HFFc6 (cell line): ENCODE measurements at places on chromosomes 7 and 10.

DNA sequence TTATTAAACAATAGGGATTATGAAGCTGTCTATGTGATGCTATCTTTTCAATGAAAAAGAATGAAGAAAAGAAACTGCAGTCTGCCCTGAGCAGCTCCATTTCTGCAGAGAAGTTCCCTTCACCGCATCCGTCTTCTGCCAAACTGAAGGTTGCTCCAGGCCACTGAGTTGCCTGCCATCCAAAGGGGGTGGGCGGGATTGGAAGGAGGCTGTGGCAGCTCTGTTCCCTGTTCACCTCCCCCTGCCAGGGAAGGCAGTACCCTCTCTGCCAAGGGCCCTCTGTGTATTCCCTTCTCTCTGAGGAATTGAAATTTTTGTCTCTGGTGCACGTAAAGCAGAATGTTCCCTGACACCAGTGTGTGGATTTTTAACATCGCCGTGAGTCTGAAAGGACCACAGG is 243.1 kb upstream of the GHITM start:
- no peak for DNase-seq

DNA sequence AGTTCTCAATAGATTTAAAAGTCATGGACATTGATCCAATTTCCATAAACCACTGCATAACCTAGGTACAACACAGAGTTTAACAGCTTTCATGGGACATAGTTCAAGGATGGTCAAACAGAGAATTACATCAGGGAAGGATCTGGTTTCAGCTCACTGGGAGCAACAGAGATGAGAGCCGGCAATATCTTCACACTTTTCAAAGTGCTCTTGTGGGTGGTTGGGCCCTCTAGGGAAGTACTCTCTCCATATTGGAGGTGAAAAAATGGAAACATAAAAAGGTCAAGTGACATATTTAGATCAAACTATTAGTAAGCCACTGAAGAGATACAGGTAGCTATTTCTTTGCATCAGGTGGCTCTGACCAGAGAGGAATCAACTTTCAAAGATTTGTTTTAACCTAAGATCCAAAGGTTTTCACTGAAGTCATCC is 61.8 kb upstream of the LRRN3 start:
- DNase-seq: no peak

- no peak for DNase-seq
Observed at GRCh38 chr7:6422926-6423632, 24.7 kb downstream of the DAGLB start.

- DNase-seq: no peak
Observed at GRCh38 chr7:31695859-31696614, 9.0 kb downstream of the PPP1R17 start.

DNA sequence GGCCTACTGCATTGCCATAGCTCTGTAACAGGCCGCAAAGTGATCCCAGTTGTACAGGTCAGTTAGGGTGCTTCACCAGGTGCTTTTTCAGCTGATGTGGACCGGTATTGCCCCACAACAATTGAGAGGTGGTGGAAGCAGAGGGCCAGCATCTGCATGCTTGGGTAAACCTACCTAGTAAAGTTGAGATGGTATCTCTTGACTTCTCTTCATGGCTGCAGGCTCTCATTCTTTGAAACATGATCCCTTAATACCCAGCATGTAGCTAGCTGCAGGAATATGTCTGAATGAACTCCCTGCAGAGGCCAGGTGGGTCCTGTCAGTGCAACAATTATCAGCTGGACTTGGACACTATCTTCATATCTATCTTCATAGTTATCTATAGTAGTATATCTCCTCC is 60.7 kb upstream of the CCDC6 start:
- DNase-seq: no peak

DNA sequence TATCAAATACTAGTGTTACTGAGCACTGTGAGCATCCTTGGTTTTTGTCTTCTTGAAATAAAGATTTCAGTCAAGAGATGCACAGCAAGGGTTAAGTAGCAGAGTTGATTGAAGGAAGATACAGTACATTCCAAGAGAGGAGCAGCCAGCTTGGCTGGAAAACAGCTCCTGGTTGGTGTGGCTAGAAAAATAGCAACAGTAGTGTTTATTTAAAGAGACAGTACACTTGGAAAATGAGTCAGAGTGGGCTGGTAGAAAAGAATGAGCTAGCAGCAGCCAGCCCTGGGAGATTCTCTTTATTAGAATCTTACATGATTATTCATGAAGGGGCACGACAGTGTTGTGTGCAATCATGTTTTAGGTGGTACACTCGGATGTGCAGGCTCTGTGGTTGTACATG is 1016.4 kb upstream of the SORCS1 start:
- no peak for DNase-seq

- DNase-seq: no peak
Observed at GRCh38 chr7:15007507-15007906, 105.0 kb upstream of the DGKB start.

DNA sequence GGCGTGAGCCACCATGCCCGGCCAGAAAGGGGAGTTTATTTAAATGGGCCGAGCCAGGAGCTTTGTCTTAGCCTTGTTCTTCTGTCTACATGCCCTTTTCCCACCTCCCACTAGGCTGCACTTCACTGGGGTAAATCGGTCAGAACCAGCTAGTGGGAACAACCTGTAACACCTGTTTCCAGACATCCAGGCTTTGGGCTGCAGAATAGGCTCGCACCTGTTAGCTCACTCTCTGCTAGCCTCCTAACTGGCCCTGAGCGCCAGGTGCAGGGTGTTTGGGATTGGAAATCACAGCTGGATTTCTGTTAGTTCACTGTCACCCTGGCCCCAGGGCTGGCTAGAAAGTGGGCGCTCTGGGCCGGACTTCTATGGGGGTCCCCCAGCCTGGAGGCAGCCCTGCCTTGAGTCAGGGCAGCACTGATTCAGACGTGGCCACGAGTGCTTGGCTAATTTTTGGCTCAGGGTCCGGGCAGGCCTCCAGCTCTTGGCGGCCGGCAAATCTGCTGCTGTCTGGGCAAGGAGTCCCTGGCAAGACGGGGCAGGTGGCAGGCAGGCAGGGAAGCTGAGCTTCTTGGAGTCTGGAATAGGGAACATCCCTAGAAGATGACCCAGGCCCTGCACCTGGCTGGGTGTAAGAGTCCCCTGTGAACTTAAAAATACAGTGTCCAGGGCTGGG is 48.6 kb downstream of the GTF2IRD1 start:
- no peak for DNase-seq

- no peak for DNase-seq
Observed at GRCh38 chr7:54037873-54038272, 504.3 kb upstream of the VSTM2A start.

DNA sequence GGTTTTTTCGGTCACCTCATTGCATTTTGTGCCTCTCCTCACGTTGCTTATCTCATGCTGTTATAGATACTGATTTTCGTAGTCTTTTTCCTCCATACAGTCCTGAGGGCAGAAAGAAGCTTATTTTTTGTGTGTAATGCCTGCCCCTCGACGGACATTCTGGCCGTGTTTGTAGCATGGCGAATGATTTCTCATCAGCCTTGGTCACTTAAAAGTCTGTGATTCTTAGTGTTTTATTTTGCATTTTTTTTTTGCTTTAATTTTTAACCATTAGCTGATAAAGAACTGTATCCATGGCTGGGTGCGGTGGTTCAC is 469 bp upstream of the NOC3L start:
- no peak for DNase-seq

DNA sequence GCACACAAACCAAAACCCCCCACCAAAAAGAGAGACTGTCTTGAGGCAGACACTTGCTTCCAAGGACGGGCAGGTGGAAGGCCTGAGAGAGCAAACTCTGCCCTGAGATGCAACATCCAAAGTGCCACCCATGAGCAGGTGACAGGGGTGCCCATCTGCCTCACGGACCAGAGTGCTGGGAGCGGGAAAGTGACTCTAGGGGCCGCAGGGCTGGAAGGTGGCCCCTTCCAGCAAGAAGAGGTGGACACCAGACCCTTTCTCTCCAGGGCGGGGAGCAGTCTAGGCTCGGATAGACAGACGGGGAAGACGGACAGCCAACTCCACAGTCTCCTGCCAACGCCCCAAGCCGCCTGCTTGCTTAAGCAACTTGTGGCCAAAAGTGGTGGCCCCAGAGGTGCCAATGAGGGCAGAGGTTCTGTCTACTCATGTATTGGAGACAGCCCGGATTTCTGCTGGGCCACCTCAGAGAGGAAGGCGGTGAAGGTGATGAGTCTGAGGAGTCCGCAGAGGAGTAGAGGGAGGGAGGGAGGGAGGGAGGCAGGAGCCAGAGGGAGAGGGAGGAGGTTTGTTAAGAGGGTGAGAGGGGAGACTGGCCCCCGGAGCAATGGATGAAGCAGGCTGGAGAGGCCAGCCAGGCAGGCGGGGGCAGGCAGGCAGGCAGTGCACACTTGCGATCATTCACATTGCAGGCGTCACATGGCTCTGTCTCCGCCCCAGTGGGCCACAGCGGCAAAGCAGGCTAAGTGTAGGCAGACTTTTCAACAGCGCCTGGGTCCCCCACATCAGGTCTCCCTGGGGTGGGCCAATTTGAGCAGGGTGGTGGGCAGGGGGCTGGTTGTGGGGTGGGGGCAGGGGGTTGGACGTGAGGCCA is 65.6 kb downstream of the SLC29A4 start:
- DNase-seq: no peak

DNA sequence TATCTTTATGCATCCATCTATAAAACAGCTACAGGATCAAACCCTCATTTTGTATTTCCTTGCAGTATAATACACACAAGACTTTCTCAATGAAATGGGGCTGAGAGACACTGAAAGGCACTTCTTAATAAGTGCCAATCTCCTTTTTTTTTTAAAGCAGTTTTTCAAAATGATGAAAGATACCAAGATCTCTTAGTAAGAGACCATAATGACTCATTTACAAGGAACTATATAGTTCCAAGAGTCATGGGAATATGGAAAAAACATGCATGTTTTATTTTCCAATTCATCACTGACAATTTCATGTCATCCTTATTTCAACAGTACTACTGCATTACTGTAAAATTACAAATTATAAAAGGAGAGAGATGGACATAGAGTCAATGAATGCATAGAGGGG is 973.7 kb downstream of the GATA3 start:
- no peak for DNase-seq

DNA sequence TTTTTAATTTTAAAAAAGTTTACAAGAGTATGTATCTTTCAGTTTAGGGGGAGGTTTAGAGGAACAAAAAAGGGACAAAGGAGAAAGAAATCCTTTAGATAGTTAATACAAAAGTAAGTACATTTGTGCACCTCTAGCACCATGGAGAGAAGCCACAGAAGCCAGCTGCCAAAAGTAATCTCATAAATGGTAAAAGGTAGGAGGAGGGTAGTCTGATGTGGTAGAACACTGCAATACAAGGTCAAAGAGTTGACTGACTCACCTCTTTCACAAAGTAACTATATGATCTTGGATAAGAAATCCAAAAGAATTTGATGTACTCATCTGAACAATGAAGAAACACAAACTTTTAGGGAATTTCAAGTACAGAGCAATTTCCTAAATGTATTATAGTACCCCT is 68.1 kb downstream of the CNOT4 start:
- peak; percentile 34 for DNase-seq

- no peak for DNase-seq
Observed at GRCh38 chr10:128036746-128037543, 89.3 kb downstream of the MKI67 start.

GRCh38 chr7:5698720-5699119 is 82.7 kb downstream of the RNF216 start:
- no peak for DNase-seq

GRCh38 chr7:7178081-7178480 is 4.3 kb upstream of the C1GALT1 start:
- peak; percentile 38 for DNase-seq

- peak; percentile 34 for DNase-seq
Observed at GRCh38 chr7:39616138-39616537, 7.2 kb upstream of the RALA start.

GRCh38 chr7:80095545-80095944 is 39.1 kb upstream of the GNAI1 start:
- no peak for DNase-seq

- DNase-seq: peak; percentile 21
Observed at GRCh38 chr10:14736600-14737081, 38.1 kb downstream of the FAM107B start.

DNA sequence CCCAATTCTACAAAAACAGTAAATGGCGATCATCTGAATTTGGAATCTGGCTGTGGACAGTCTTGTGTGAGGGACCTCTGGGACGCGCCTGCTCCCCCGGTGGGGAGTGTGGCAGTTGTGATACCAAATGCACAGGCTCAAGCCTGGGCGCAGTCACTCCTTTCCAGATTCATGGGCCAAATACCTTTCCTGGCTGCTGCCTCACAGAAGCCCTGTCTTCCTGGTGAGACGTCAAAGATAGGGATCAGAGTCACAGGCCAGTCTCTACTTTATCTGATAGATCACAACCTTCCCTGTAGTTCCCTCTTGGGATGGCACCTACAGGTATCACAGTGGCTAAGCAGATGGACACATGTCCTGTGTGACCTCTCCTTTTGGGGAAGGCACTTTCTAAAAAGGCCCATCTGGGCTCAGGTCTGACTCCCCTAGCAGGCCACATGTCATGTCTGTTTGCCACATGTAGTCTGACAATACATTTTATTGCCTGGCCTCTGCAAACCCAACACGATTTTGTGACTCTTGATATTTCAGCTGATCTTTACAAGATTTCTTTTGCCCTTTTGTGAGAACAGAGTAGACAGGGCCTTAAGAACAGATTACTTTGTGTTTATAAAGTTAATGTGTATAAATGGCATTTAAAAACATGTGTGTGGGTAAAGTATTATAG is 150.1 kb downstream of the SNX10 start:
- no peak for DNase-seq

GRCh38 chr10:17883621-17884020 is 68.1 kb upstream of the SLC39A12 start:
- DNase-seq: no peak

DNA sequence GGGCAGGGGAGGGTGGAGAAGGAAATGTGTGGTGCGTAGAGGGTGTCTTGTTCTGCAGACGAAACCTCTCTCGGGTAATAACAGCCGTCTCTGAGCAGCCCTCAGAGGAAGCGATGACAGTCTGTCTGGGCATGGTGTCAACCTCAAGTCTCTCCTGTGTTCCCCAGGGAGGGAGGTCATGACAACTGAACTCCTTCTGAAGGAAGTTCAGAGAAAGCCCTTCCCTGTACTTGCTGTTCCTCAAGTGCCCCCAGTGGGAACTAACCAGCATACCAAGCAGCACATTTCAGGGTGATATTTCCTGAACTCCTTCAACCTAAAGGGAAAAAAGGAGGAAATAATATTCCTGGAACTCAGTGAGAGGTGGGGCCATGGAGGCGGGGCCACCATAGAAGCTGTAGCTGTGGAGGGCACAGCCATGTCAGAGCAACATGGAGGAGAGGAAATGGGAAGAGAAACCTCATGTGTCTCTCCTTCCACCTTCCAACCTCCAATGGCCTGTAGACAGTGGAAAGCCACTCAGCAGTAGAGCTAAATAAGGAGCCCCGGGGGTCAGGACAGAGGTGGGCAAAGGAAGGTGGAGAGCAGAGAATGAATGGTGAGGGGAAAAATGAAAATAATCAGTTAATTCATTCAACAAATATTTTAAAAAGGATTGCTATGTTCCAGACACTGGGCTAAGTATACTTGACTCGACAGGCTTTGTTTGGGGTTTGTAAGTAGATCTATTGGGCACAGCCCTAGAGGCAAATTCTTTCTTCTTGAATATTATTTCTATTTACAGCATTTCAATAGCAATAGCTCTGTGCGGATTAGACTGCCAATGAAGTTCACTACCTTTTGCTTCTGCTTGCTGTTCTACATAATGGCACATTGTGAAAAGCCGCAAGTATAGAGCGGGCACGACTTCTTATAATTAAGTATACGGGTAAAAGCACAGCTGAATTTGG is 61.0 kb upstream of the AOAH start:
- no peak for DNase-seq
